T-helper 2 cell (primary cell): ENCODE measurements at places on chromosomes 2 and 18.

- no peak for DNase-seq
These were observed 171.4 kb upstream of the FSIP2 start for GRCh38 chr2:185567196-185567595.

GRCh38 chr18:21602299-21602587, 1.7 kb upstream of the ESCO1 start:
- no peak for DNase-seq

- DNase-seq = no peak
These were observed 616 bp upstream of the TAF1B start for GRCh38 chr2:9842487-9843228.

DNA sequence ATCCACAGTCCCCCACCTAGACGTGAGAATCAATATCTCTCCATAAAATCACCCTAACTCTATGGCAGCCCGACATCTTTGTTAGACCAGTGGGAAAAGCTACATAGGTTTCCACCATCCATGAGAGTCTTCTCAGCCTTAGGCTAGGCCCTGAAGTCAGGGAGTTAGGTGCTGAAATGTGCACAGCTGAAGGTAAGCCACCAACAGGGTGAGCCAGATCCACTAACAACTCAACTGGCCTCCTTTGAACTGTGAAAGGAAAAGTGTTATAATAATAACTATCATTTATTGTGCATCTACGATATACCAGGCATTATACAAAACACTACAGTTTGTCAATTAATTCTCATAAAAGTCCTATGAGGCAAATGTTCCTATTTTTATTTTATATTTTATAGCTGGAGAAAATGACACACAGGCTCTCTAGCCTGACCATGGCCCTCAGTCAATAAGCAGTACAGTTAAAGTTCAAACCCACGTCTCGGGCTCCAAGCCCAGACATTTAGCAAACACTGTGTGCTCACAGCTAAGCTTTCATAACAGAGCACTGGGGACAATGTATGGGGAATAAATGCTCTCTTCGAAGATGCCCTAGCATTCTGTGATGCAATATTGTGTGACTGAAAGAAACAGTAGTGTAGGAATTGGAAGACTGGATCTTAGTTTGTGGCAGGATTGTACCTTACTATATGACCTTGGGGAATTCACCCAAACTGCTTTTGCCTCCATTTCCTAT, 11.2 kb upstream of the CYP27C1 start:
- no peak for DNase-seq

DNA sequence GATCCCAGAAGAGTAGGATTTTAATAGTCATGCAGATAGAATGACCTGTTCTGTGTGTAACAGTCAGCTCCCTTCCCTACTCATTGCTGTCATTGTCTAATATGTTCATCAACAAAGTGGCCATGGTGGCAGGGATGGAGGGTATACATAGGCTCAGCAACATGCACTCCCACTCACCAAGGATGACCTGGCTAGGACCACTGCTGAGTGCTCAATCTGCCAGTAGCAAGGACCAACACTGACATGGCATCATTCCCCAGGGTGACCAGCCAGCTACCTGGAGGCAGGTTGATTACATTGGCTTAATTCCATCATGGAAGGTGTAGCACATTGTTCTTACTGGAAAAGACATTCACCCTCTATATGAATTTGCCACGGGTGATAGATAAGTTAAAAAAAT, 401.7 kb upstream of the CELF4 start:
- no peak for DNase-seq

- no peak for DNase-seq
These were observed 991.4 kb upstream of the CELF4 start for GRCh38 chr18:38557006-38557405.

- no peak for DNase-seq
These were observed 7.9 kb upstream of the KLF7 start for GRCh38 chr2:207173641-207174040.

GRCh38 chr18:55477860-55478581, 110.0 kb downstream of the TCF4 start:
- no peak for DNase-seq

GRCh38 chr2:178920916-178921513, 113.8 kb upstream of the TTN start:
- no peak for DNase-seq

DNA sequence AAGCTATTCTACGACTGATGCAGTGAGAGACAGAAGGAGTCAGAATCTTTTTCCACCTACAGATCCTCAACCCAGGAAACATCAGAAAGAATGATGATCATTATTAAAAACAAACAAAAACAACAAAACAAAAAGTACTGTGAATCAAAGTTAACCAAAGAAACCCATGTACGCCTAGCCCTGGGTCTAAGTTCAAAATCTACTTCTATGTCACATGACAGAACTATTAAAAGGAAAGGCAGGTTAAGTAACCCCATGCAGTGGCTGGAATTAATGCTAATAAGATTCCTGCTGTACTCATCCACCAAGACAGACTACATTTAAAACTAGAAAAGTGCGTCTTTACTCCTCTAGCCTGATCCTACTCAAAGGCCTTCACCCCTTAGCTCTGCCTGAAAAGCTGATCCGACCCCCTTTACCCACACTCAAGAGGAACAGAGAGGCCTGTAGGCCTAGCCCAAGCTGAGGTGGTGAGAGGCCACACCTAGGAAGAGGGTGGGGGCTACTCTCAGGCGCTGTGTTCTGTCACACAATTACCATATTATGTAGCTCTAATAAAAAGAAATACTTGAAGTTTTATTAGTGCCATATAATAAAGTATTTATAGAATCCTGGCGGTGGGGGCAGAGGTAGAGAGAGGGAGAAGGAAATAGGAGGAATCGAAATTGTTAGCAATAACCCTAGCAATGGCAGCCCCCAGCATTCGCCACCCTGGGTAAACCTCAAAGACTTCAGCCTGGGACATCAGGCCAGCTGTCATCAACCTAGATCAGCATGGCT, 37.1 kb downstream of the NHEJ1 start:
- DNase-seq = no peak

- DNase-seq = no peak
These were observed 87.0 kb upstream of the KCNH7 start for GRCh38 chr2:162925595-162925994.

GRCh38 chr2:72034353-72035095, 113.1 kb downstream of the CYP26B1 start:
- DNase-seq = no peak

DNA sequence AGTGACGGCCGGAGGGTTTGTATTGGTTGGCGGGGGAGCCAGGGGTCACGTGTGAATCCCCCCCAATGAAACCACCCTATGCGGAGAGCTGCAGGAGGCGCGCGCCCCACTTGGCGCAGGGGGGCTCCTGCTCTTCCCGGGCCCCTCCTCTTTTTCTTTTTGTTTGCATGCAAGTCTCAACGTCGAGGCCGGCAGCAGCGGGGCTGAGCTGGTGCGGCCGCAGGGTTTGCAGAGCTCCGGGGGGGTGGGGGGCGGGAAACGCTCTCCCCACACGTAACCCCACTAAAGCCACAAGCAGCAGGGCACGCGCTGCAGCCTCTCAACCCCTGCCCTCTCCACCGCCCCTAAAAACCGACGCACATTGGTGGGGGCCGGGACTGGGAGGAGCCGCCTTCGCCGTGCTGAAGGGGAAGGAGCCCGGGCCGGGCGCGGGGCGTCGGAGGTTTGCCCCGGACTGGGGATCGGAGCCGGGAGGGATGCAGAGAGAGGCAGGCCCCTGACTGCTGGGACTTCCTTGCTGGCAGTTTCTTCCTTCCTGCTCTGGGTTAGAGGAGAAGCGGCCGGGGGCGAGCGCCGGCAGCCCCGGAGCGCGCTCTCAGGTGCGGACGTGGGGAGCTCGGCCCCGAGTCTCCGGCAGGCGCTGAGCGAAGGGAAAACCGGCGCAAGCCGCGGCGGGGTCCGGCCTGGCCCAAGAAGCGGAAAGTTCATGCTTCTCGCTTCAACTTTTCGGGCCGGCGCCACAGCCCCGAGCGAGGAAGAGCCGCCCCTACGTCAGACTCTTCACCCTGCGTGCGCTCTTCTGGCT, 864 bp downstream of the LBH start:
- peak; percentile 66 for DNase-seq

GRCh38 chr18:35322486-35323458, 21.4 kb downstream of the ZNF24 start:
- no peak for DNase-seq

- DNase-seq = no peak
These were observed 36.4 kb downstream of the PXDN start for GRCh38 chr2:1707771-1708418.

DNA sequence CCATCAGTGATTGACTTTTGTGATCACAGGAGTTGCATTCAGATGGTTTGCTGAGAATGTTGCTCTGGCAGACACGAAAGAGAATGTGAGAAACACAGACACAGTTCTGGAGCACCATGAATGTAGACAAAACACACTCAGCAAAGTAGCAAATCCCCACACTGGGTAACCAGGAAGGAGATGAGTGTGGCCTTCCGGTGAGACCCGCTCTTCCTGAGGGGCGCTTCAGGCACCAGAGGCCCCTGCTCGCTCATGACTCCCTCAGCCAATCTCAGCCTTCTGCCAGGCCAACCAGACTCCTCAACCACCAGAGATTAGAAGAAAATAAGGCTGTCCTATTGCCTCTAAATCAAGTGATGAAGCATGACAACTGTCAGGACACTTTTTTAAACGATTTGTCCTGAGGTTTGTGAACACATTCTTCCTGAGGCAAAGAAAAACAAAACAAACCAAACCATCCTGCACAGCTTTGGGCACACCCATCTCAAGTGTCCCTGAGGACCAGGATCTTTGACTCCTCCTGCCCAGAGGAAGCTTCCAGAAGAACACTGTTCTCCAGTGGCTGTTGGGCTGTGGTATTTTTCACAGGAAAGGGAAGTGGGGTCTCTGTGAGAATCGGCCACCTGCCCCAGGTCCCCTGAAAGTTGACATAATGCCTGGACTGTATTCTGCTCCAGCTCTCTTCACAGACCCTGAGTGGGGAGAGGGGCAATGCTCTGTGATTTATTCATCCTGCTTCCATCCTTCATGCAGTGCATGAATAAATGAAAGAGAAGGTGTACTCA, 152.8 kb downstream of the BCL11A start:
- no peak for DNase-seq

- no peak for DNase-seq
These were observed 270.9 kb downstream of the TTC32 start for GRCh38 chr2:19630921-19631320.

- no peak for DNase-seq
These were observed 40.8 kb downstream of the NBAS start for GRCh38 chr2:15520346-15520745.

- DNase-seq = no peak
These were observed 43.8 kb downstream of the SERTAD2 start for GRCh38 chr2:64609942-64610281.
